T-cell (primary cell): ENCODE measurements at places on chromosomes 3 and 15. TPM values are rescaled to one million over a fixed set of nuclear protein-coding genes. Genes with fewer than 3 reads are reported as not detected.

The CSPG5 gene
- total RNA-seq = 0.75 TPM

The CATSPER2 gene
- total RNA-seq = 8.3 TPM

DNA sequence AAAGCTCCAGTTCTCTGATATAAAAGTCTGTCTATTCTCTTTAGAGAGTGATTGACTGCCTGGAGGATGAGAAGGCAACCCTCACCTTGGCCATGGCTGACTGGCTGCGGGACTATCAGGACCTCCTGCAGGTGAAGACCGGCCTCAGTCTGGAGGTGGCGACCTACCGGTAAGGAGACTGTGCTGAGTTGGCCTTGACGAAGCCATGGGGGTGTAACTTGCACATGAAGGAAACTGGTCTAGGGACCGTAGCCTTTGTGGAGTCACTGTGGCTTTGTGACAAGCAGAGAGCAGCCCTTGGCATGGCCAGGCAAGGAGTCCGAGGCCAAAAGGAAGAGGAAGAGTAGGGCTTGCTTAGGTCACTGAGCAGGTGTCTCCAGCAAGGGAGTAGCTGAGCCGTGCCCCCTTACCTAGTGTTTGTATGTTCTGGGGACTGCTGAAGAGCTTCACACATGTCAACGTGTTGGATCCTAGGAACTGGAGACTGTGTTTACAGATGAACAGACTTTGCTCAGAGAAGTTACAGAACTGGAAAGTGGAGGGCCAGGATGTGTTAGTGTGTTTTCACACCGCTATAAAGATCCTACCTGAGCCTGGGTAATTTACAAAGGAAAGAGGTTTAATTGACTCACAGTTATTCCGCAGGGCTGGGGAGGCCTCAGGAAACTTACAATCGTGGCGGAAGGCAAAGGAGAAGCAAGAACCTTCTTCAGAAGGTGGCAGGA lies 8.8 kb downstream of the SYNM start:
- peaks cover 3% of the 10 kb centered on the region for H3K4me1 ChIP-seq
- no peak for DNase-seq
- no peak overlapping the region for H3K4me3 ChIP-seq

DNA sequence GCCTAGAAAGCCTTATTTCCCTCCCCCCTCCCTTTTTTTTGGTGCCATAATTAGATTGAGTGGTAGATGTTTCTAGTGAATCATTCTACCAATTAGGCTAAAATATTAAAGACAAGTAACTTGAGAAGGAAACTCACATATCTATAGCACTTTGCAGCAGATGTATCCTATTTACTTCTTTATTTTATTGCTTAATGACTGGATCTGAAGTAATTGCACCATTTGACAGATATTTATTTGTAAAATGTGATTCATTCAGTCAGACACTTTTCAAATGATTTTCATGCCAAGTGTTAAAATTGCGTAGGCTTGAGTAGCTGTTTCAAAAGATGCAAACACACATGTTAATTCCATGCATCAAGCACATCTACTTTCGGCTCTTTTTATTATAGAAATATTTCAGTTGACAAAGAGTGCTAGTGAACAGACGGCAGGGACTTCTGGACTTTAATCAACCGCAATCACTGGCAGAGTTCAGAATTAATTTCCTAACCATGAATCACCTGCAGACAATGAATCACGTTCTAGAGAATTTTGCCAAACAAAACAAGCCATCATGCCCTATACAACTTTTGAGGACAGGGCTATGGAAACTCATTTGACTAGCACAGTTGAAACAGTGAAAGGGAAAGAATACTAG lies 636.8 kb downstream of the MECOM start:
- no peak for DNase-seq
- no peaks in the 10 kb centered on the region for H3K36me3 ChIP-seq
- no peak overlapping the region for H3K4me3 ChIP-seq
- no peaks in the 10 kb centered on the region for H3K27me3 ChIP-seq
- H3K4me1 ChIP-seq = no peaks in the 10 kb centered on the region
- no peak overlapping the region for H3K27ac ChIP-seq

The HGD gene
- total RNA-seq = 4.1 TPM

DNA sequence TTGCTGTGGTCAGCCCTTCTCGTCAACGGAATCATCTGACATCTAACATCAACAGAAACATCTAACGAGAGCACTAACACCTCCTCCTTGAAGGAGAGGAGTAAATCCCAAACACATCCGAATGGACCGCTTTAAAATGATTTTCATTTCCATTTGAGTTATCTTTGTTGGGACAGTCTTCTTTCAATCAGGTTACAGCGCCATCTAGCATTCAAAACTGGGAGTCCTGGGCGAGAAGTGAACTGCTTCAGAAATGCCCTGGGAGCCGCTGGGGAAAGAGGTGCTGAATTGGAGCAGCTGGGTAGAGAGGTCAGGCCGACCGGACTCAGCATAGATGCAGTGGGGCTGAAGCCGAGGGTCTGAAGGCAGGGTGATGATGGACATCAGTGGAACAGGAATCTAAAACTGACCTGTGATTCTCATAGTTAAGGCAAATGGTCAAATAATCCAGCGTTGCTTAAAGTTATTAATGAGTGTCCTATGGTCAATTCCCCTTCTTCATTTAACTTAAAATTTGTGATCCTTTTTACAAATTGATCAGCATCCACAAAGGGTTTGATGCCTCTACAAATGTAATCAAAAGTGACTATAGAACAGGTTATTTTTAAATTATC lies 170.0 kb upstream of the NDN start:
- H3K27me3 ChIP-seq = no peaks in the 10 kb centered on the region
- H3K27ac ChIP-seq = no peak overlapping the region
- no peaks in the 10 kb centered on the region for H3K36me3 ChIP-seq
- no peak for DNase-seq

GRCh38 chr3:50423543-50423942 lies 64.2 kb upstream of the TMEM115 start:
- no peak overlapping the region for H3K4me3 ChIP-seq
- no peaks in the 10 kb centered on the region for H3K36me3 ChIP-seq
- no peak for DNase-seq
- H3K27ac ChIP-seq = no peak overlapping the region
- peaks cover 21% of the 10 kb centered on the region for H3K4me1 ChIP-seq
